NCI-H187 (cell line): ENCODE measurements at places on chromosomes 12 and 14.
A peak's percentile ranks its signal among the peaks of the same experiment; 100 is the strongest.

GRCh38 chr12:48105321-48105866 lies 485 bp downstream of the SENP1 start:
- DNase-seq, result no peak

DNA sequence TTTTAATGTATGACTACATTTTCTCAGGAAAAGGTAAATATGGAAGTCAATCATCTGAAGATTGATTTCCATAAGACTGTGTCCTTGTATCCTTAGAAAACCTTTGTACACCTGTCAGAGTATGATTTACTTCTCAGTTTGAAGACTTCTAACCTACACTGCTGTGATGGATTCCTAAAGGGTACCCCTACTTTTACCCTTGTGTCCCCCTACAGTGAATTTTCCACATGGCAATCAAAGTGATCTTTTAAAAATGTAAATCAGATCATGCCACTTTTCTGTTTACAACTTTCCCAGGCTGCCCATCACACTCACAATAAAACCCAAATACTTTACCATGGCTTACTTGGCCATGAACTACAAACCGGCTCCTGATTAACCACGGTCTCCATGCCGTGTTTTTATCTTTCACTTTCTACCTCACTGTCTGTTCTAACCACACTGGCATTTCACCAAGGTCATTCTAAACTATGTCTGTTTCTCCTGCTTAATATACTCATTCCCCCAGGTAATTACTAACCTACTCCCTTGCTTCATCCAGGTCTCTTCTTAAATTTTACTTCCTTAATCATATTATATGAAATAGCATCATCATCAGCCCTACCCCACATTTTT lies 8.1 kb downstream of the DNAI7 start:
- DNase-seq, result no peak

- no peak for DNase-seq
Observed at GRCh38 chr12:58521152-58521551, 399.2 kb downstream of the LRIG3 start.

- DNase-seq, result no peak
Observed at GRCh38 chr12:47709237-47709636, 3.4 kb upstream of the RPAP3 start.

GRCh38 chr12:48454667-48455066 lies 17.7 kb upstream of the ANP32D start:
- DNase-seq, result no peak

DNA sequence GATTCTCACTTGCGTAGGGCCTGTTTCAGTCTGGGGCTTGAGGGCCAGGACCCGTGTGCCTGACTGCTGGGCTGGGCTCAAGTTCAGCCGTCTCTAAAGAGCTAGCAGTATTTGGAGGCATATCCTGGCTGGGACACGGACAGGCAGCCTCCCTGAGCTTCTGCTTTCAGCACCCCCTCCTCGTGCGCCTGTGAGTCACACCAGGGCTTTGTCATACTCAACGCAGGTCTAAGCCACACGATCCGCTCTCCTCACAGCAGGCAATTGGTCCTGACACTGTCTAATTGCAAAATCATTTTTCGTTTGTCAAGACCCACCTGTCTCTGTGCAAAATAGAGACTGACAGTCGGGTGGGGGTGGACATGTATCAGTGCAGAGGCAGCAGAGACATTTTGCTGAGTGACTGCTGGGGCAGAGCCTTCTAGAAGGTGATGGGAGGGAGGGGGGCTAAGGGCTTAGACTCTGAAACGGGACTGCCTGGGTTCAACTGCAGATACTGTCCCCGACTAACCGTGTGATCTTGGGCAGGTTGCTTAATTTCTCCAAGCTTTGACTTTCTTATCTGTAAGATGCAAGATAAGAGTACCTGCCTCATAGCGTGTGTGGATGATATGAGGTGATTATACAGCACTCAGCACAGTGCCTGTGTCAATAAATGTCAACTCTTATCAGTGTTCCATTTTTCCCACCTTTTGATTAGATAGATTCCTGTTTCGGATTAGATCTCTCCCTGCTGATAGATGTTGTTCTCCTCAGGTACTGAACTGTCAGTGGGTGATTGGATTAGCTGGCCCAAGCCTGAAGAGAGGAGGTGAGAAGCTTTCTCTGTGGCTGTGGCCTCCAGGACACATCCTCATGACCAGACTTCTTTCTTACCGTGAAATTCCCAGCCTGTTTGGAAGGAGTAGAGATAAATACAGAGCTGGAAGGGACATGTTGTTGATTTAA lies 53.1 kb downstream of the KCNA1 start:
- DNase-seq, result no peak

DNA sequence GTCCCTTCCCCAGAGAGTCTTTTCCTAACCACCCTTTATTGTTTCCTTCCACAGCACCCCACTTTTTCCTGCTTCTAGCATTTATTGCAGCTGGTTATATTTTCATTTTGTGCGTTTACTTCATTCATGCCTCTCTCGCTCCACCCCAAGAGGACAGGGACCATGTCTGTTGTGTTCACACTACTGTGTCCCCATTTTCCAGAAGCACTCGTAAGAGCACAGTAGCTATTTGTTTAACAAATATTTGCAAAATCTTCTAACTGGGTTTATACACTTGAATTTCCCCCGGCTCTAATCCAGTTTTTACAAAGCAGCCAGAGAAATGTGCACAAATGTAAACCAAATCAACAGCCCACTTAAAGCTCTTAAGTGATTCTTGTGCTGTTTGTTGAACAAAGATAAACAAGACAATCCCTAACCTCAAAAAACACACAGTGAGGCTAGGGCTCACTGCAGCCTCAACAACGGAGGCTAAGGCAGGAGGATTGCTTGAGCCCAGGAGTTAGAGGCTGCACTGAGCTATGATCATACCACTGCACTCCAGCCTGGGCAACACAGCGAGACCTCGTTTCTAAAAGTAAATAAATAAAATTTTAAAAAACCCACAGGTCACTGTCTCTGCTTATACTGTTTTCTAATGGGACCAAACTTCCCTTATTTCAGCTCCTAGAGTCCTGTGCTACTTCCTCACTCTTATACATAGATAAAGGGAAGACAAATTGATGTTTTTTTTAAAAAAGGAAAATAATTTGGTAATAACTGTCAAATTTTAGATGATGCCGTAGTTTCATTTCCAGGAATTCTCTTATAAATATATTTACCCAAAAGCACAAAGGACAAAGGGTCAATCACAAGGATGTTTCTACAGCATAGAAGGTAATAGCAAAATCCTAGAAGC lies 6.6 kb upstream of the ABCD4 start:
- DNase-seq, result no peak

DNA sequence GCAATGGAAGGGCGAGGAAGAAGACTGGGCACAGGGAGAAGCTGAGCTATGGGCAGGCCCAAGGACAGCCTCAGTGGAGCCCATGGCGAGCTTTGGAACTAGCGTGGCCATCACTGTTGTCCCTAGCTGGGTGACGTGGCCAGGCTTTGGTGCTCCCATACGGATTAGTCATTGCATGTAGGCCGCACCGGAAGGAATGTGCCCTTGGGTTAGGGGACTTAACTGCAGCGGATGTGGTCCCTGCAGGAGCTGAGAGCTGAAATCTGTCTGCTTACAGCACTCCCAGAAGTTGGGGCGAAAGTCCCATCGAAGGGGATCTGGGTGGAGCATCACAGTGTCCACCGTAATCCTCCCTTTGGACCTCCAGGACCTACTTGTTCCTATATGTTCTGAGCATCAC lies 133.7 kb downstream of the PAPOLA start:
- no peak for DNase-seq

- DNase-seq, result no peak
Observed at GRCh38 chr14:68966872-68967301, 12.2 kb downstream of the ACTN1 start.

- peak; percentile 88 for DNase-seq
Observed at GRCh38 chr14:36316131-36316530, 4.3 kb downstream of the MBIP start.

DNA sequence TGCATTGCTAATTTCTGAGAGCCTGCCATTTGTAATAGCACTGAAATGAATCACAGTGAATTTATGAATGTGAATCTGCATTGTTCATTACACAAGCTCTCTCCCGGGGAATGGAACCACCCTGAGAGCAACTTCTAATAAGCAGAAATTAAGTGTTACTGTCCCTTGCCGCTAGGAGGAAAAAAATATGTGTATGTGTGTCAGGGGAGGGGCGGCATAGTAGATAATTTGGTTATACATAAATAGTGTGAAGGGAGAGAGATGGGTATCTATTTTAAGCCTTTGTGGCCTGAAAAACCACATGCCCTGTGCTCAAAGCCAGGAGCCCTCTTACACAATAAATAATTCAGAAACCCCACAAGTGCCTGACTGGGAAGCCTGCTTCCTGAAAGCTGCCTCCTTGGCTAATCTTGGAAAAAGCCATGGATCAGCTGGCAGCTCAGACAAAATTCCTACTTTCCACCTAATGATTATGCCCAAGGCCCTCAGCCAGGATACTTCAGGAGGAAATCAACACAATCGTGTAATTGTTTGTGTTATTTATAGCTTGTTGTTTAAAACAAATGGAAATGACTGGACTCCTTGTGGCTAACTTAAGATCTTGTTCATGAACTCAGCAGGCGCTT lies 366.2 kb upstream of the KITLG start:
- DNase-seq, result peak; percentile 51

- no peak for DNase-seq
Observed at GRCh38 chr12:57473392-57473791, 6.3 kb downstream of the ARHGAP9 start.

- DNase-seq, result peak; percentile 34
Observed at GRCh38 chr12:108689314-108690190, 41.8 kb downstream of the CORO1C start.

DNA sequence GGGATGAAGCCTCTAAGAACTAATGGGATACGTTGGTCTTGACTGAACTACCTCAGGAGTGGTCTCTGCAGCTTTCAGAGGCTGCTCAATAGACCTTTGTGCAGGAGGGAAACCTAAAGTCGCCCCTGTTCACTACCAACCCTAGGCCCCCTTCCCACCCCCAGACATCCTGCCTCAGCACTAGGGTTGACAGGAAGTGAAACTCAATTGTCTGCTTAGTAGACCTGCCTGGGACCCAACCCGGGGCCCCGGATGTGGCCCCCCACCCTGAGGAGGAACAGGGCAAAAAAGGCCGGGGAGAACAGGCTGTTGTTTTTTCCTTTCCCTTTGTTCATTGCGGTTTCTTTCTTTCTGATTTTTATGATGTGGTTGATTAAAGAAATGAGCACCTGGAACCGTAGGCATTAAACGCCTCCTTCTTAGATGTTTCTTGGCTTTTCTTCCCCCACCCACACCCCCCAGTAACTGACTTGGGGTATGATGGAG lies 1.6 kb upstream of the DGKA start:
- DNase-seq, result no peak

- DNase-seq, result no peak
Observed at GRCh38 chr14:95527387-95528002, 7.4 kb upstream of the GLRX5 start.

GRCh38 chr12:58346032-58346632 lies 404.8 kb downstream of the ATP23 start:
- no peak for DNase-seq

DNA sequence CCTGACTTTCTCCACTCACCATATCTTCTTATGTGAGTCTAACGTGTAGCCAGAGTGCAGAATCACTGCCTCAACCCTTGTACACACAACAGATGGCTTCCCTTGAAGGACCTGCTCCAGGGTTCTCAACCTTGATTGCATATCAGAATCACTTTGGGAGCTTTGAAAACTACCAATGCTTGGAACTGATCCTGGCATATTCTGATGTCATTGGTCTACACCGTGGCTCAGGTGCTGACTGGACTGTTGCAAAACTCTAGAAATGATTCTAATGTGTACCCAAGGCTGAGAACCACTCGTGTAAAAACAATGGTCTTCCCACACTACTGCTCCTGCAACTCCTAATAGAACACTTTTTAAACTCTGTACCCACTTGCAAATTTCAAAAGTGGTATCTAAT lies 18.5 kb downstream of the TMEM132D start:
- DNase-seq, result no peak
